RPMI7951 (cell line): ENCODE measurements at places on chromosomes 16 and 17. TPM values are rescaled to one million over a fixed set of nuclear protein-coding genes. Genes with fewer than 3 reads are reported as not detected.

MRTFB gene
- total RNA-seq: 6.2 and 6.4 TPM in 2 replicates

SMG6 gene
- total RNA-seq: 23.4 and 26.1 TPM in 2 replicates

NUPR1 gene
- total RNA-seq: 5.8 and 10.9 TPM in 2 replicates

CDRT15 gene
- total RNA-seq: 0.84 TPM in 1 of 2 replicates, not detected in the other

SNF8 gene
- 79.4 and 126 TPM in 2 replicates for total RNA-seq

SLC9A5 gene
- 0.98 and 1.1 TPM in 2 replicates for total RNA-seq

DNAH2 gene
- total RNA-seq: 1.8 and 3.2 TPM in 2 replicates

ZG16B gene
- total RNA-seq: 0.88 and 1.2 TPM in 2 replicates

ASPHD1 gene
- 2.6 and 4.8 TPM in 2 replicates for total RNA-seq

KRTAP9-4 gene
- not detected in 2 replicates for total RNA-seq

HES7 gene
- total RNA-seq: 0.48 TPM in 1 of 2 replicates, not detected in the other

DNA sequence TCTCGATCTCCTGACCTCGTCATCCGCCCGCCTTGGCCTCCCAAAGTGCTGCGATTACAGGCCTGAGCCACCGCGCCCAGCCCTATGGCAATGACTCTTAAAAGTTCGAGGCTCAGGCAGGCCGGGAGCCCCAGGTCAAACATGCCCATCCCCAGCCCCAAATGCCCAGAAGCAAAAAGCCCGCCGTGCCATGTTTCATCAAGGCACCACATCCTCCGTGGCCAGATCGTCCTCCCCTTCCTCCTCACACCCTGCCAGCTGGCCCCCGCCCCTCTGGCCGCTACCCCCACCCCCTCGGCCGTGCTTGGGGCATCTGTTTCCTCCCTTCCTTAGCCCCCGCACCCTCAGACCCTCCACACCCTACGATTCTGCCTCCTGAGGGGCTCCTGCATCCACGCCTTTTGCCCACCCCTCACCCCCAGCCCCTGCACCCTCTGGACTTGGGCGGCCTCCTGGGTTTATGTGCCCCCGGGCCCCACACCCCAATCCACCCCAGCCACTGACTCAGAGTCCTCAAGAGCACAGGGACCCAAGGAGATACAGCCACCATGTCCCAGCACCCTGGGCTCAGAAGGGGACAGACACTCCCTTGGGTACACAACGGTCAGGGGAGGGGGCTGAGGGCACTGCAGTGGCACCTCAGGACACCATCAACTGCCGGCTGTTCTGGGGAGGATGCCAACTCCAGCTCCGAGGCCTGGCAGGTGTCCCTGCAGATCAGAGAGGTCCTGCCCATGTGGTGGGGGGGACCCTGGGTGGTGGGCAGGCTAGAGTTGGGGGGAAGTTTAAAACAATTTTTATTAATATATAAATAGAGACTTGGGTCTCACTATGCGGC lies 7.1 kb downstream of the CTRB1 start:
- DNase-seq: peak; percentile 30

GRCh38 chr16:12417030-12417814 lies 386.5 kb downstream of the CPPED1 start:
- DNase-seq: no peak

- DNase-seq: peak; percentile 90
These were observed 14.4 kb upstream of the FAAP100 start for GRCh38 chr17:81566461-81567126.

DNA sequence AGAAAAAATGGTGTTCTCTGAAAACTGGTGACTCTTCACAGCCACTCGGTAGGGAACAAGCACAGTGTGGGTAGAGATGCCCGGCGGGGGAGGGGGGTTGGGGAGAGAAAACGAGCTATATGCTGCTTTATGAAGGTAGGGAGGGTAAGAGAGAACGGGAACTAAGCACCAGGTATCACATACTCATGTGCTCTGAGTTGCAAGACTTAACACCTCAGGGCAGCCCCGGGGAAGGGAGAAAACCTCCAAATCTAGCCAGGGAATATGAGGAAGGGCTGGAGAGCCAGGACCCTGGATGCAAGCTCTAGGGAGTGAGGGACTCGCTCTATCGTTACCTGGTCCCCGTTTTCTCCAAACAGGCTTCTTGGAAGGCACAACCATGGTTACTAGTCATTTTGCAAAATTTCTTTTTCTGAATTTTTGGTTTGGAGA lies 35.3 kb downstream of the HIC1 start:
- DNase-seq: no peak

DNA sequence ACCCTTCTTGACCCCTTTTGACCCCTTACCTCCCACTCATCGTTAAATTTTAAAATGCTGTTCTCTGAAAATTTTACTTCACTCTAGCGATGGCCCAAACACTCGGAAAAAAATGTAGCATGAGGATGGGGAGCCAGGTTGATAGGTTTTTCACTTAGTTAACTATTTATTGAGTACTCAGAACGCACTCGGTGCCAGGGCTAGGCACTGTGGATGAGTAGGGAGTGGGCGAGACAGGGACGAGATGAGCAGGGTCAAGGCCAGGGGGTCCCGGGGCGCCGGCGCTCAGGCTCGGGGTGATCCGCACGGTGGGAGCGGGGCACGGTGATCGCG lies 392 bp downstream of the ZSCAN32 start:
- DNase-seq: no peak

- DNase-seq: no peak
These were observed 22.5 kb upstream of the NSMCE1 start for GRCh38 chr16:27291106-27291505.

DNA sequence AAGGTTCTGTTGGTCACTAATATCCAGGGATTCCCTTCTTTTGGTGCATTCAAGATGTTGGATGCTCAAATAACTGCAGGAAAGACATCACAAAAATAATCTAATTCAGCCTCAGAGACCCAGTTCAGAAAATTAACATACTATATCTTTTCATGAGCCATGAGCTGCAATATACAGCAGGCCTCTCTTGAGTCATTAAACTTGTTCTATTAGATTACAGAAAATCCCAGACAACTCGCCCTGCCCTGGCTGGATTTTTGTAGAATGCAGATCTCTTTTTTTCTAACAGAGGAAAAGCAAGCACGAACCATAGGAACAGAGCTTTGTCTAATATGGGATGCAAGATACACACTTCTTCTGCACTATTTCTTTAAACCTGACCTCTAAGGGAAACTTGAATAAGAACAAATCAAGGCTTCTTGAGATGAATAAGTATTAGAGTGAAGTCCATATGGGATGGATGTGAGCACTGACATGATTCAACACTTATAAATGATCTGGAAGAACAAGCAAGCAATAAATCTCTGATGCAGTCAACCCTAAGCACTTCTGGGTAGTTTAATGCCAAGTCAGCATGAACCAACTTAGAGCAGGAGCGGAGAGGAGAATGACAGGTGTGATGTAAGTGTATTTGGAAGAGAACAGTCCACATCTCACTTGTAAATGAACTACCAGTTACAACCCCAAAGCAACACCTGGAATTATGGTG lies 70.7 kb upstream of the GNAO1 start:
- DNase-seq: no peak

- DNase-seq: no peak
These were observed 64.0 kb downstream of the SNX20 start for GRCh38 chr16:50616883-50617645.

- peak; percentile 47 for DNase-seq
These were observed 604.0 kb upstream of the SALL1 start for GRCh38 chr16:51755039-51755501.

DNA sequence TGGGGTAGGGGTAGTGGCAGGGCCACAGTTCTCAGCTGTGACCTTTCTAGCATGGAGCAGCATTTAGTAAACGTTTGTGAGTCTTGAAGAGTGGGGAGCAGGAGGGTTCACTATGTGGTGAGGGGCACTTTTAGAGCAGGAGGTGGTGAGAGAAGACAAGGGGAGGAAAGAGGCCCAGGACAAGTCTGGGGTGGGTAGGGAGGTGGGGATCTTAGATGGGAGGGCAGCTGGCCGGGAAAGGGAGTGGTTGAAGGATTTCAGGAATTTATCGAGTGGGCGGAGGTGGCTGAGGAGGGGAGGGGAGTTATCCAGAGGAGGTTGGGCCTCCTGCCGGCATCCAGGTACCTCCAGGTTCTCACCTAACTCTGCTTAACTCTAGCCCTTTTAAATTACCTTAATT lies 1.9 kb downstream of the CLEC16A start:
- DNase-seq: no peak

GRCh38 chr16:12410837-12411490 lies 392.7 kb downstream of the CPPED1 start:
- DNase-seq: no peak

- peak; percentile 8 for DNase-seq
These were observed 632.4 kb downstream of the CDH11 start for GRCh38 chr16:64489449-64489848.

DNA sequence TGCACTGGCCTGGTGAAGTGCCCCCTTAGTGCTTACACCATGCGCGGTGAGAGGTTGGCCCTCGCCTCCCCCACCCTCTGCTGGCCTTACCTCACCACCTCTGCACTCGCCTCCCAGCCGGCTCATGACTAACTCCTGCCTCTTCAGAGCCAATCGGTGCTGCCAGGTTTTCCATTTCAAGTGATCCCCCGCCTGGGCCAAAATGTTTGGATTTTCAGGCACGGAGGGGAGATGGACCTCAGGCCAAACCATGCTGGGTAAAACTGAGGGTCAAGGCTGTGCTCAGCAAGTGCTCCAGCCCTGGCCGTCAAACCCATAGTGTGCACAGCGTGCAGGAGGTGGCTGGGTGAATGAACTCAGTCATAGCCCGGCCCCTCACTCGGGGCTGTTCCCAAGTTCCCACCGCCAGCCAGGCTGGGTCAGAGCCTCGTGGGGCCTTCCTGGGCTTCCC lies 175.4 kb downstream of the SEC14L1 start:
- no peak for DNase-seq

DNA sequence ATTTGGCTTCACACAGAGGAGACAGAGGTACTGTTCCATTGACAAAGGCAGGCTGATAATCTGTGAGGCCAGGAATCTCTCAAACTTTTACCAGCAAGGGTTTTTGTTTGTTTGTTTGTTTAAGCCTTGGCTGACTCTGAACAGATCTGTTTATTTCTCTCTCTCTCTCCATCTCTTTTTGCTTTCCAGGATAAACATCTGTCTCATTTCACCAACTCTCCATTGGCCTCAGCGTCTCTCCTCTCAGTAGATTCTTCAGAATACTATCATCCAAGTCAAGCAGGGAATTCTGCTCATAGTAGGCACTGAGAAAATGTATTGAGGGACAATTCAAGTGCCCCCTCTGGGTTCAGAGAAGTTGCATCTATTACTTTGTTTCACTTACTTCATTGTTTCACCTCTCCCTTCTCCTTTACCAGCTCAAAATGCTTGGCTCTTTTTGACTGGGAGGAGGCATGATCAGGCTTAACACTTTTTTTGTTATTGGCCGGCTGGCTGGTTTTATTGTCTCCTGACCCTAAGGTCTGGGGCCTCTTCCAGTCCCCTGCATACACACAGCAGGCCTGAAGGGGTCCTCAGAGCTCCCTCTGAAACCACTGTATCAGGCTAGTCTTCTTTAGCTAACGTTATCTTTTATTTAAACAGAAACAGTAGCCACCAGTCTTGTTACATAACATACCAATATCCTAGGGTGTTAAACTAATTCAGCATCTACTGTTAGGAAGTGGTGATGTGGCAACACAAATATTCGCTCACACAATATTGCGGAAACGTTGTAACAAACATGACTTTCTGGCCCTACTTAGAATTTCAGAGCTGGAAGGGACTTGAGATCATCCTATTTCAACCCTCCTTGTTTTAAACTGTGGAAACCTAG lies 2.0 kb upstream of the YPEL2 start:
- DNase-seq: peak; percentile 63

- no peak for DNase-seq
These were observed 53.5 kb downstream of the SOCS1 start for GRCh38 chr16:11202260-11203091.

GRCh38 chr16:77584205-77584859 lies 138.0 kb upstream of the NUDT7 start:
- peak; percentile 51 for DNase-seq

DNA sequence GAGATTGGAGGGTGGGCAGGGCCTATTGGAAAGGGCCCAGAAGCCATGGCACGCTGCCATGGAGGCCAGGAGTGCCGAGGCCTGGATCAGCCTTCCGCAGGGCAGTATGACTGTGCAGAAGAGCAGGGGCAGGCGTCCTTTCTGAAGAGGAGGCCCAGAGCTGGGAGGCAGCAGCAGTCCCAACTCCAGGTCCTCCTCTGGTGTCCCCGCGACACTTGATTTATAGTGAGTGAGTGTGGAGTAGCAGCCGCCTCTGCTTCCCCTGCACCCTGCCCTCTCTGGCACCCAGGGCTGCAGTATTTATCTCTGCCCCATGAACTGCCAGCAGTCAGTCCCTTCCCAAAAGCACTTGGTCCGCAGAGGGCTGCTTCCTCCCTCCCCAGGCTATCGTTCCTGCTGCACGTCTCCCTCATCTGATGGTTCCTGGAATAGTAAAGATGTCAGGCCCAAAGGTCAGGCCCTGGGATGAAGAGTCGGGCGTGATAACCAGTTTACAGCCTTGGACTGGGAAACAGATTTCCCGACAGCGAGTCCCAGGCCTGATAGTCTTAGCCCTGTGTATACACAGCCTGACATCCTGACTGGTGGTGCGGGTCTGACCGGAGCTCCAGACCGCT lies 32.9 kb downstream of the PGS1 start:
- no peak for DNase-seq

DNA sequence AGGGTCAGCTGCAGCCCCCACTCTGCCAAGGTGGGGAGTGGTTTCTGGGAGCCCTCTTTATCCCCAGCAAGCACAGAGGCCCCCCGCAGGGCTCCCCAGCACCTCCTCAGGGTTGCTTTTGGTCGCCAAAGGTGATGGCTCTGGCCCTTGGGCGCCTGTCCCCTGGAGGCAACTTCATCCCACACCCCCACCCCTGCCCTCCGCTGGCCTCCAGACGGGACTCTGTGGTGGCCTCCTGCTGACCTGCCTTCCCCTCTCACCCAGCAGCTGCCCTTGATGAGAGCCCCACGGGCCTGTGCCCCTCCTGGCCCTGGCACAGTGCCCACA lies 7.8 kb upstream of the RHOT2 start:
- no peak for DNase-seq

- no peak for DNase-seq
These were observed 83.2 kb downstream of the WSCD1 start for GRCh38 chr17:6153375-6153774.

GRCh38 chr16:89132194-89133005 lies 38.7 kb downstream of the ACSF3 start:
- no peak for DNase-seq

GRCh38 chr16:78706637-78707036 lies 607.2 kb downstream of the WWOX start:
- DNase-seq: no peak

GRCh38 chr16:65658787-65659220 lies 536.9 kb upstream of the CDH11 start:
- DNase-seq: peak; percentile 85

DNA sequence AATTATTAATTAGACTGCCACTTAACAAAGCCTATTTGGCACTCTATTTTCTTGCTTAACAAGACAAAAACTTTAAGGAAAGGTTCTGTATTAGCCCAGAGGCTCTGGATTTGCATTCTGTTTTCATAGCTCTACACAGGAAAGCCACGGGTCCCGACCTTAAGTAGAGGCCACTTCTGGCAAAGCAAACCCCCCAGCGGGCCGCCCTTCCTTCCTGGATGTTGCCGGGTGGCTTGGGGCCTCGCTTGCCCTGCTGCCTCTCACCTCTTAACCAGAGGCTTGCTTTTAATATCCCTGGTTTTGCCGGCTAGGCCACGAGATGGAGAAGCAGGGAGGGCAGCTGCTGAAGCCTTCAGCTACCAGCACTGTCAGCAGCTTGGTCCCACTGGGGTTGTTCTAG lies 4.4 kb downstream of the RTN4RL1 start:
- DNase-seq: no peak

- DNase-seq: peak; percentile 79
These were observed 15.3 kb downstream of the LCMT1 start for GRCh38 chr16:25126820-25127232.

GRCh38 chr16:71205482-71206131 lies 24.9 kb downstream of the HYDIN start:
- no peak for DNase-seq
